ENCODE measurements at places on chromosomes 5 and 9.

DNA sequence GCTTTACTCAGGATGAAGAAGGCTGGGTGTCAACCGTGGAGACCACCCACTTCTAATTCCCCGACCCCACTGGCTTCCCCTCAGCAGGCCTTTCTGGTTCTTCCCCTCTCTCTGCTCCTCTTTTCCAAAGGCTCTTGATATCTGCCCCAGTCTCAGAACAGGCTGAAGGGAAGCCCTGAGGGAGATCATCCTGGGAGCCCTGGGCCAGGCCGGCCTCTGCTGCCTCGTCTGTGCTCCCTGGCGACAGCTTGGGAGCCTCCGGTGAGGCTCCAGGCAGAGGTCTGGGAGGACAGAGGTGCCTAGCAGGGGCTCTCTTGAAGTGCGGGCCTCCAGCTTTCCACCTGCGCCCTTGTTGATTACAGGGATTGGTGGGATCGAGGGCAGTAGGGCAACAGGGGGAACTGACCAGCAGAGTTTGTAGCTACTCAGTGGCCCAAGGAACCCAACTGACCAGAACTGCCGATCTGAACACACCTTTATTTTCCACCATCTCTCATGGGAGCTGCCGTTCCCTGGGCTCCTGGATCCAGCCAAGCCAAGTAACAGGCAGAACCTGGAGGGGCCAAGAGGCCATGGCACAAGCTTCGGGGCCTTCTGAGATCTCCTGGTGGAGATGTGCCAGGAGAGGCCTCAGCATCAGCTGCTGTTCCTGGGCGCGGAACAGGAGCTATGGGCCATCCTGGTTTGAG, 198.5 kb downstream of the CACNA1B start:
- DNase-seq: no peak

- DNase-seq: no peak
Measured at GRCh38 chr9:98900725-98901124, 43.0 kb upstream of the COL15A1 start.

- no peak for DNase-seq
Measured at GRCh38 chr5:103272377-103272776, 13.8 kb downstream of the MACIR start.

GRCh38 chr9:129408535-129409215, 212.2 kb downstream of the C9orf50 start:
- DNase-seq: no peak

- no peak for DNase-seq
Measured at GRCh38 chr5:100797861-100798260, 105.2 kb downstream of the ST8SIA4 start.

DNA sequence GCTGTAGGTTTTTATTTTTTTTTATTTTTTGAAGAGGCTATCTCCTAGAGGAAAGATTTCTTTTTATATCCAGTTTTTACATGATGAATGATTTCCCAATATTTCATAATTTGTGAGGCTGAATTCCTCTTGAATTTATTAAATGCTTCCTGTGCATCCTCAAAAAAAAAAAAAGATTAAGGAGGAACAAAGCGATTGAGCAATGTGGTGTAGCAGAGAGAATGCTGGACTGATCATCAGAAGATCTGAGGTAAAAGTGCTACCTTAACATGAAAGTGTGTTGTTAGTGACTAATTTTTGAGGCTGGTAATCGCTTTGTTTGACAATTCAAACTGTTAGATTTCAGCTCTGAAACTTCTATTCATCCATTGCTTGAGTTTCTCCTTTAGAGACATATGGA, 125.1 kb downstream of the ESM1 start:
- no peak for DNase-seq

- no peak for DNase-seq
Measured at GRCh38 chr9:114475412-114476135, 29.7 kb downstream of the WHRN start.

- no peak for DNase-seq
Measured at GRCh38 chr5:142888469-142889085, 118.4 kb downstream of the ARHGAP26 start.

- DNase-seq: no peak
Measured at GRCh38 chr9:6944093-6944551, 186.3 kb downstream of the KDM4C start.

DNA sequence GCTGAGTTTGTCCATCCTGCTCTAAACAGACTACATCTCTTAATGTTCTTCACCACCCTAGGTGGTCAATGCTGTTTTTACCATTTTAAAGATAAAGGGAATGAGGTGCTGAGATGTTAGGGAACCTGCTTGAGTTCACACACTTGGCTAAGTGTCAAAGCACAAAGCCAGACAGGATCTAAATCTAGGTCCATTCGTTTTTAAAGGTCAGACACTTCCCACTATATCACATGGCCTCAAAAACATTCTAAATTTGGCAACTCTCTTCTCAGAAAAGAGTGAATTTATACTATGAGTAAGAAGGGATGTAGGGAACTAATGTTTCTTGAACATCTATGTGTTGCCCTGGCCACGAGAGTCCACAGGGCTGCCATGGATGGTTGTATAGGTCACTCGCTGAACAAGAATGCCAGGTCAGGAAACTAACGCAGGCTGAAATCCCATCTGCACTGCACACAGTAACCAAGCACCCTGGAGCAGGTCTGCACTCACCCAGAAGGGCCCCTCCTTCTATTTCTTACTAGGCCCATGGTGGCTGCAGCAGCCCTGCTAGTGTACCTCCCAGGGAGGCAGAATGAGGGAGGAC, 213.0 kb downstream of the SPOCK1 start:
- no peak for DNase-seq

DNA sequence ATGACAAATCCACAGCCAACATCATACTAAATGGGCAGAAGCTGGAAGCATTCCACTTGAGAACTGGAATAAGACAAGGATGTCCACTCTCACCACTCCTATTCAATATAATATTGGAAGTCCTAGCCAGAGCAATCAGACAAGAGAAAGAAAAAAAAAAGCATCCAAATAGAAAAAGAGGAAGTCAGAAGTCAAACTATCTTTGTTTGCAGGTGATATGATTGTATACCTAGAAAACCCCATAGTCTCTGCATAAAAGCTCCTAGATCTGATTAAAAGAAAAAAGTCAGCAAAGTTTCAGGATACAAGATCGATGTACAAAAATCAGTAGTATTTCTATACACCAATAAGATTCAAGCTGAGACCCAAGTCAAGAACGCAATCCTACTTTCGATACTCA, 66.1 kb downstream of the OSMR start:
- no peak for DNase-seq

DNA sequence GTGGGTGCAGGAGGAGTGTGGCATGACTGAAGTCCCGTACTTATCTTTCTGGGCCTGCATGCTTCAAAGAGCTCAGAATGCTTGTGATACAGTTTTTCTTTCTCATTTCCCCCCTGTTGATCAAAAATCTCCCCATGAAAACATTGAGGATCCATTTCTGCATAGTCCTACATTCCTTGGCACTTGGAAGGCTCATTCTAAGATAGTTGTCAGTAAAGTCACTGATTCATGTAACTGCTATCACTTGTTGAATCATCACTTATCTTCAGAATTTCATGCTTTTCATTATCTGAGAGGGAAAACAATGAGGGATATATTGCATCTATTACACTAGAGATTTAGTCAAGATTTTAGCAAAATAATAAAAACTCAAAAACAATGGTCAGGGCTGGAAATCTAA, 1953.1 kb upstream of the CDH6 start:
- no peak for DNase-seq

- DNase-seq: no peak
Measured at GRCh38 chr5:76582230-76583162, 40.7 kb downstream of the F2RL2 start.

Measured in NCI-H510A (cell line).